PC-9 (cell line): ENCODE measurements at places on chromosomes 3 and 15. TPM values are rescaled to one million over a fixed set of nuclear protein-coding genes. Genes with fewer than 3 reads are reported as not detected.

The ARNT2 gene
- total RNA-seq: 1.1 and 4.3 TPM in 2 replicates

The P2RY14 gene
- not detected in 2 replicates for total RNA-seq

- H3K27me3 ChIP-seq: no peaks in the 10 kb centered on the region
- DNase-seq: no peak
Observed at GRCh38 chr3:161454615-161455014, 42.0 kb upstream of the OTOL1 start.

DNA sequence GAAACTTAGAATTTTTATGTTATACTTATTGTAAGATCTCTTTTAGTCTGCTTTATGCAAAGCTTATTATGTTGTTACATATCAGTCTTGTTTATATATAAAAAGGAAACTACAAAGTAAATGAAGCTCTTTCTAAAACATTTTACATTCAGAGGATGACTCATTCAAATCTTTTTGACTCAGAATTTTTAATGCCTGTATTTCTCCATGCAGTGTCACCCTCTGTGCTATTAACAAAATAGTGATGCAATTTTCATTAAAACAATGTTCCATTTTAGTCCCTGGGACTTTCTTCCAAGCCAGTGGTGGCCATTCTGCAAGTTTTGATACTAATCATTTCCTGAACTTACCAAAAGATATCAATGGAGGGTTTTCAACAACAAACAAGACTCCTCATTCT is 216.1 kb downstream of the NAALADL2 start:
- H3K27ac ChIP-seq: no peak overlapping the region
- no peak for DNase-seq
- peaks cover 6% of the 10 kb centered on the region; the same call in 1 of the 2 replicates for H3K4me1 ChIP-seq
- no peaks in the 10 kb centered on the region for H3K36me3 ChIP-seq
- no peaks in the 10 kb centered on the region for H3K27me3 ChIP-seq

- no peaks in the 10 kb centered on the region for H3K4me1 ChIP-seq
- no peaks in the 10 kb centered on the region for H3K27me3 ChIP-seq
- DNase-seq: no peak
- no peak overlapping the region for H3K4me3 ChIP-seq
- H3K36me3 ChIP-seq: no peaks in the 10 kb centered on the region
- no peak overlapping the region for H3K27ac ChIP-seq
Observed at GRCh38 chr3:66498687-66499621, 1.9 kb downstream of the LRIG1 start.

- no peak overlapping the region for H3K4me3 ChIP-seq
- no peak for DNase-seq
- H3K27me3 ChIP-seq: no peaks in the 10 kb centered on the region
- H3K27ac ChIP-seq: no peak overlapping the region
- H3K36me3 ChIP-seq: no peaks in the 10 kb centered on the region
Observed at GRCh38 chr3:105791131-105791530, 77.7 kb downstream of the CBLB start.

DNA sequence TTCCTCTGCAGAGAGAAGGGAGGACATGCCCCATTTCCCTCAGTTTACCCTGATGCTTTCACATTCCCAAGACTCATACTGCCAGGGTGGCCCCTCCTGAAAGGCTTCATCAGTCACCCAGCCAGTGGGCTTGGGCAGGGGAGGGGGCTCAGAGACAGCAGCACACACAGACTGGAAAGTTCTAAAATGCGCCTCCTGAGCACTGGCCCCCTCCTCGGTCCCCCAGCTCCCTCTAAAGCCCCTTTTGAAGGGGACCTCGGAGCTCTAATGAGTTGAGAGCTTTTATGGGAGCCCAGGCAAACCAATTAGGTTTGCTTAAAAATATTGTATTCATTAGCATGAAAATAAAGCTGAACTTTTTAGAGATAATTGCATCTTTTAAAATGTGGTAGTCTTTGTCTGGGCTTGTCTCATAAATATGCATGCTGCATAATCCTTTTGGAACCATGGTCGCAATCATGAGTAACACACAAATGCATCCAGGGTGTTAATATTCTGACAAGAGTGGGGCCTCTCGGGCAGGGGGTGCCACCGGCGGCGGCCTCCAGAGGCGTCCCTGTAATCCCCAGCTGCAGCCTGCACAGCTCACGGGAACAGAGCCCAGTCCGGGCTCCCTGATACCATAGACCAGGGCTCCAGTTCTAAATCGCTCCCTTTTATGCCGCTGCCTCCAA is 78.5 kb downstream of the RPLP1 start:
- no peak overlapping the region for H3K27ac ChIP-seq
- 0 out of 2 replicates have a peak, but pooled peaks cover 7% of the 10 kb centered on the region for H3K4me1 ChIP-seq
- no peak for DNase-seq
- H3K27me3 ChIP-seq: no peaks in the 10 kb centered on the region

- H3K4me1 ChIP-seq: no peaks in the 10 kb centered on the region
- H3K36me3 ChIP-seq: no peaks in the 10 kb centered on the region
- no peaks in the 10 kb centered on the region for H3K27me3 ChIP-seq
Observed at GRCh38 chr3:66863205-66864111, 134.6 kb upstream of the KBTBD8 start.

GRCh38 chr3:98114264-98114663 is 16.3 kb upstream of the OR5H1 start:
- no peak overlapping the region for H3K4me3 ChIP-seq
- H3K27ac ChIP-seq: no peak overlapping the region
